ENCODE measurements at places on chromosomes 3 and 15.

- no peak for DNase-seq
Measured at GRCh38 chr3:66104535-66104934, 65.8 kb upstream of the MAGI1 start.

DNA sequence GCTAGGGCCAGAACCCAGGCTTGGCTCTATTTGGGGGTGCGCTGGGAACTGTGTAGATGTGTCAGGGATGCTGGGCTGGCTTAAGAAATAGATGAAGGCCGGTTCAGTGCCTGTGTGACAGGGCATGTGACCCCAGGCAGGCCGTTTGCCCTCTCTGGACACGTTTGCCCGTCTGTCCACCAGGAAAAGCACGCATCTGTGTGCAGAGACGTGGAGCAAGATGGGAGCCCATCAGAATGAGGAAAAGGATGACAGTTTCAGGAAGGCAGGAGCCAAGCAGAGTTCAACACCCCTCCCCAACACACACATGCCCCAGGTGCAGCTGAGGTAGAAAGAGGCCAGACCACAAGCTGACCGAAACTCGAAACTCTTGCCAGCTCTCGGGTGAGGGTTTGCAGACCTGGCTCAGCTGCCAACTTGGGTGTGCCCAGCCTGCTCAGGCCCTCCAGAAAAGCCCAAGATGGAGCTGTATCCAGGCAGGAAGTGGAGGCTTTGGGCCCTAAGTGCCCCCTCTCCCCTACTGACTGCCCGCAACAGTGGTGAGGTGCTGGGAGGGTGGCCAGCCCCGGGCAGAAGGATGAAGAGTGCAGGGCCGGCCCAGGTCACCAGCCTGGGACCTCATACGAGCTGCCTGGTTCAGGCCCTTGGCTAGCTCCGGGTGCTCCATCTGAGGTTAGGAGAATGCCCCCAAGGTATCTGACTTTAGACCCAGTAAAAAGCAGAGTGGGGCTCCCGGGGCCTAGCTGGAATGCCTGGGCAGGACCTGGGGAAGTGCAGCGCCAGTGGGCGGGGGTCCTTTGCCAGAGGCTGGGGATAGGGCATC lies 10.2 kb upstream of the MESP1 start:
- DNase-seq = no peak

- DNase-seq = no peak
Measured at GRCh38 chr3:176174060-176174459, 1023.2 kb downstream of the TBL1XR1 start.

DNA sequence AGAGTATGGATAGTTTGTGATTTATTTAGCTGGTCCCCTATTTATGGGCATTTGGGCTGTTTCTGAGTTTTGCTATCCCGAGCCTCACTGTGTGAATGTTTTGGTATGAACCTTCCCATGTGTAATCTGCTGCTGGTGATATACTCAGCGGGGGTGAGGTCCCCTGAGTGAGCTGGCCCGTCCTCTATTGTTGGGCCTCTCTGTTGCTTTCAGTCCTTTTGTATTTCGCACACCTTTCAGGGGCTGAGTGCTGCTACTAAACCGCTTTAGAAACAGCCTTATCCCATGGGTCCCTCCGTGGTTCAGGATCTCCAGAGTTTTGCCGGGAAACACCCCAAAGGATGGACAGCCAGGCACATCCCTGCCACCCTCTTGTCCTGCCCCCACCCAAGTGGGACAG lies 94.5 kb downstream of the WNT7A start:
- no peak for DNase-seq

DNA sequence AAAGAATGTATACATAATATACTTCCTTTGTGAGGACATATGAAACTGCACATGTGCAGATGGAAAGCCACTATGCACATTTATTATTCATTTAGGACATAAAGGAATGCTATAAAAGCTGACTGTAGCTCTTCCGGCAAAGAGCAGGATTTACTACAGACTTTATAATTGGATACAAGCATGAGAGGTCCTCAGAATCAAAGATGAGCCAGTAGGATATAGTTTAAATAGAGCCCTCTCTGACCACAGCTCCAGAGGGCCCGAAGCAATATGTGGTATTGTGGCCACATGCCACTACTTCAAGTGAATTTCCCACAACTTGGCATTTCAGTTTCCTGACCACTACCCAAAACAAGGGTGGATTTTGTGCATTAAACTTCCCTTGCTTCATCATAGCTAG lies 140.9 kb downstream of the ATP8B4 start:
- DNase-seq = no peak

DNA sequence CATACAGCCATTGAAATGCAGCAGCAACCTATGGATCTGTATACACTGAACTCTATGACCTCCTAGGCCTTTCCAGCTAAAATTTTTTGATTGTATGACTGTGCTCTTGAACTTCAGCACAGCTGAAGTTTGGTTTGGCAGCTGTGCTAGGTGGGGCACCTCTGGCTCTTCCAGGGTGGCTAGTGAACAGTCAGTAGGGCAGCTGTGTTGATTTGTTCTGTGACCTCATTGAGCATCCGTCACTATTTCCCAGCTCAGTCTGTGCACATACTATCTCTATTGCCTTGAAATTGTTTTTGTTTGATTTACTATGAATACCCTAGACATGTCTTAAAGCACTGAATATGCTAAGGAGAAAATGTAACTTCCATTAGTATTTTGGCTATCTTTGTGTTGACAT lies 363.2 kb upstream of the NAALADL2 start:
- no peak for DNase-seq

- DNase-seq = no peak
Measured at GRCh38 chr3:105157766-105158085, 209.0 kb upstream of the ALCAM start.

- no peak for DNase-seq
Measured at GRCh38 chr15:65044724-65045481, at the start of gene SLC51B. Gene SLC51B, plus strand, starts transcription at chr15:65045387. Its CDS starts 4,618 bp downstream, at chr15:65050005.

- no peak for DNase-seq
Measured at GRCh38 chr15:87660251-87661129, 596.0 kb downstream of the NTRK3 start.

DNA sequence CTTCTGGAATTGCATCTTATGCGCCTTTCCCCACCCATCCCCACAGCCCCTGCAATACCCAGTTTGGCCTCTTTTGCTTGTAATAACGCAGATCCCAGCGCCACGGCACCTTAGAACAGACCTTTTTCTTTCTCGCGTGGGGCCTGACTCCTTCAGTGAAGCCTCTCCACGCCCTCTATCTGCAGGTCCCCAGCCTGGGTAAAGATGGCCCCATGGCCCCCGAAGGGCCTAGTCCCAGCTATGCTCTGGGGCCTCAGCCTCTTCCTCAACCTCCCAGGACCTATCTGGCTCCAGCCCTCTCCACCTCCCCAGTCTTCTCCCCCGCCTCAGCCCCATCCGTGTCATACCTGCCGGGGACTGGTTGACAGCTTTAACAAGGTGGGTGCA lies 594 bp downstream of the CRELD1 start:
- no peak for DNase-seq

DNA sequence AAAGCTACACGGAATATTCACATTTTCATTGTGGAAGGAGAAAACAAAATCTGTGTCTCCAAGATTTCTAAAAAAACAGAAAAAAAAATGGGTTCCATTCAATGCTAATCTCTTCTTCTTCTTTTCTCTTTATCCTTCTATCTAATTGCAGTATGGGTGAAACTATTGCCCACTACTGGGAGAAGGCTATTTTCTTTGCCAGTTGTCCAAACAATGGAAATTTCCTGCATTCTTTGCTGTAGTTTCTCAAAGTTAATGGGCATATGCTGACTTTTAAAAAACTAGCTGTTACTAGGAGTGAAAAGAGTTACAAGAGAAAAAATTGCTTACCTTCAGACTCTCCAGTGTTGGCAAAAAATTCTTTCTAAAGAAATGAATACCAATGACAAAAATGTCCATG lies 179.3 kb upstream of the ANKRD28 start:
- DNase-seq = no peak

DNA sequence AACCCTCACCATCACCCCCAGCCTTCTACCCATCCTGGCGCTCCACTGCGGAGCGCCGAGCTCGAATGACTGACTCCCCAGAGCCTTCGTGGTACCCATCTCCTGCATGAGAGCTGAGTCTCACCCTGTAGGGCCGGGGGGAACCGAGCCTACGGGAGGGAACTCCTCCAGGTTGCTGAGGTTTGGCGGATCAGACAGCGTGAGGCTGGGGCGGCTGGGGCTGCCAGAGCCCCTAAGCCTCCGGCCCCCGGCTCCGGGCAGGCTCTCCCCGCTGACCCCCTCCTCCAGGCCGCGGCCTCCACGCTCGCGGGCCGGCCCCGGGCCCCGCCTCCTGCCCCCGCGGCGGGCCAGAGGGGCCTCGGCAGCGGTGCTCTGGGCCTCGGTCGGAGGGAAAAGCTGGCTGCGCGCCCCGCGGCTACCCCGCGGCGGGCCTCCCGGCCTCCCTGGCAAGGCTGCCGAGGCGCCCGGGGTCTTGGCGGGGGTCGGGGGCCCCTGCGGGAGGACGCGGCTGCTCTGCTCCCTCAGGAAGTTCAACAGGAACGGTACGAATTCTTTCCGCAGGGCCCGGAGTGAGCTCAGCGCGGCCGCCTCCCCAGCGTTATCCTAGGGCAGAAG lies 643 bp downstream of the CDAN1 start:
- no peak for DNase-seq

GRCh38 chr3:5754602-5755001 lies 567.1 kb downstream of the EDEM1 start:
- DNase-seq = no peak

DNA sequence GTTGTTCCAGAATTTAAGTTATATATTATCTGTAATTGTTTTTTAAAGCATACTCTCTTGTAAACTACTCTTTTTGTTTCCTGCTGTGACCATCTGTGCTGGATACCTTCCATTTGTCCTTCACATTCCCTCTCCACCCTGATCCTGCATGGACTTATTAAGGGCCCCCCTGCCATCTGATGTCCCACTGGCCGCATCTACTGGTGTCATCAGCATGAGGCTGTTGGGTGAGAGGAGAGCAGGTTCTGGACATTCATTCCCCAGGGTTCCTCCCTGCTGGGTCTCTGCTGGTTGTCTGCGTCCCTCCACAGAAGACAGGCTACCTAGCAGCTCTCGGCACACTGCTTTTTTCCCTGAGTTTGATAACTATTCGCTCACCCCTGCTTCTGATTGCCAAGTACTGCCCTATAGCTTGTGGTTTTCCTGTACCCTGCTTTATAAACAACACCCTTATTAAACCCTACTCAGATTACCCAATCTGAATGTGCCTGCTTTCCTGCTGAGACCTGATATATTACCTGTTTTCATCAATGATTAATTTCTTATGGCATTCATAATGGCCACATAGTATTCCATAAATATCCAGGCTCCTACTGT lies 7.7 kb downstream of the CMTM8 start:
- DNase-seq = no peak

GRCh38 chr3:127151992-127152650 lies 40.8 kb upstream of the PRR23E start:
- no peak for DNase-seq

GRCh38 chr3:80533553-80533952 lies 765.8 kb upstream of the ROBO1 start:
- no peak for DNase-seq

- DNase-seq = no peak
Measured at GRCh38 chr15:85361323-85361722, 19.1 kb upstream of the AKAP13 start.

DNA sequence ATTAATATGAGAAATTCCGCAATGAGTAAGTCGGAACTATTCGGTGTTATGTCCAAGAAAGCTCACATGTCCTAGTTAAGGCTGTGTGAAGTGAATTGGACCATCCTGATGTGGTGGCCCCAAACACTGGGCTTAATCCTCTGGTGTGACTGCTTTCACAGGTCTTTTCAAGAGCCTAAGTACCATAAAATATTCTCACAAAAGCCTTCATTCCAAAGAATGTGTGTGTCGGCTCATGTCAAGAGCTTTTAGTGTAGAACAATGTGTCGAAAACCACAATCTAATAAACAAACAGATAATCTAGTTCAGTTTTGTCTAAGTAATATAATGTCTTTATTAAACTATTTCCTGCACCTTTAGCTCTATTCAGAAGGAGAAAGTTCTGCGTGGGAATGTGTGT lies 311.4 kb downstream of the LPP start:
- no peak for DNase-seq

- DNase-seq = no peak
Measured at GRCh38 chr3:195319060-195319459, 48.1 kb upstream of the XXYLT1 start.

GRCh38 chr15:29141308-29142128 lies 128.1 kb downstream of the NSMCE3 start:
- no peak for DNase-seq

- DNase-seq = no peak
Measured at GRCh38 chr3:184659797-184660301, 52.0 kb downstream of the MAGEF1 start.

DNA sequence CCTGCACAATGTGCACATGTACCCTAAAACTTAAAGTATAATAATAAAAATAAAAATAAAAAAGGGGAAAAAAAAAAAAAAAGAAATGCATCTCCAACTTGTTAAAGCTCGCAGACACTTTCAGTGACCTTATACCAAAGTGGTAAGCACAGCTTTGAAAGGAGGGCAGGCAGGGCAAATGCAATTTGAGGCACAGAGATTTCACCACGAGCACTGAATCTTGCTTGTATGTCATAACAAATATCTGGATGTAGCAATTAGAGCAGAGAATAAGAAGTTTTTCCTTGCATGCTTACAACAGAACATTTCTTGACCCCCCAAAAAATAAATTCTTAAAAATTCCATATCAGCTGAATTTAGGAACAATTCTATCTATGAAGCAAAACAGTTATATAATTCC lies 66.5 kb downstream of the FBN1 start:
- DNase-seq = no peak

DNA sequence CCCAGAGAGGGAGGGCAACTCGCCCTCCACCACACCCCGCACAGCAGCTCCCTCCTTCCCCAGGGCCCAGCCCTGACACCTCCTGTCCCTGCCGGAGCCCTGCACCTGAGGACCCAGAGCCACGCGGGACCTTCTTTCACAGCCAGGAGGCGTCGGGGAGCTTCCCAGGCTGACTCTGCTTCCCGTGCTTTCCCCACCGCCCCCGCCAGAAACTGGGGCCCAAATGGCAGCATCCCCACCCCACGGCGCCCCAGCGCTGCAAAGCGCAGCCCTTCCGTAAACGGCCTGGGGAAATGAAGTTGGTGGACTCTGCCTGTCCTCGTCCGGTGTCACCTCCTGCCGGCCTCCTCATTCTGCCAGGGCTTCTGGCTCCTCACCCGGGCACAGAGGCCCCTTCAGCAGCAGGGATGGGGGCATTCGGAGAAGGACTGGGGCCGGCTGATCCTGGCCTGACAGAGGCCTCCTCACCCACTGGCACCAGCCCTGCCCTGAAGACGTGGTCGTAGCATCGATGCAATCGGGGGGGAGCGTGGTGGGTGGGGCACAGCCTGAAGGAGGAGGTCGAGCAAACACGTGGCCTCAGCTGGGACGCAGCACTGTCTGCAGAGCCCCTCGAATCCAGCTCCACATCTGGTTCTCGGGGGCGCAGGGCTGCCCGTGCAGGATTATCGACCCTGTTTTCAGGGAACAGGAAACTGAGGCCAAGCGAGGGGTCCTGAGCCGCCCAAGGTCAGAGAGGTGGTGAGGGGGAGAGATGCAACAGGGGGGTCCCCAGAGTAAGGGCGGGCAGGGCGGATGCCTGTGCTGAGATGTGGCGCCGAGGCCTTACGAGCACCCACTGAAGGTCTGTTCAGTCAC lies 235.4 kb downstream of the XXYLT1 start:
- no peak for DNase-seq

- no peak for DNase-seq
Measured at GRCh38 chr3:59872128-59872527, 822.3 kb upstream of the CFAP20DC start.

GRCh38 chr15:68816795-68817303 lies 3.8 kb downstream of the ANP32A start:
- DNase-seq = no peak

GRCh38 chr15:80399508-80399907 lies 4.7 kb upstream of the ARNT2 start:
- DNase-seq = no peak

GRCh38 chr15:89072277-89072869 lies 15.9 kb upstream of the ABHD2 start:
- no peak for DNase-seq

All from AG04449 (cell line).